Activated effector memory CD4-positive, alpha-beta T cell treated with Interleukin-2 at 50 U/mL for 16 hours (primary cell): ENCODE measurements at places on chromosomes 1 and 21.

- DNase-seq: no peak
These were observed 179.6 kb downstream of the TPR start for GRCh38 chr1:186195377-186195931.

GRCh38 chr1:217907504-217907903 lies 276.4 kb downstream of the SPATA17 start:
- DNase-seq: no peak

DNA sequence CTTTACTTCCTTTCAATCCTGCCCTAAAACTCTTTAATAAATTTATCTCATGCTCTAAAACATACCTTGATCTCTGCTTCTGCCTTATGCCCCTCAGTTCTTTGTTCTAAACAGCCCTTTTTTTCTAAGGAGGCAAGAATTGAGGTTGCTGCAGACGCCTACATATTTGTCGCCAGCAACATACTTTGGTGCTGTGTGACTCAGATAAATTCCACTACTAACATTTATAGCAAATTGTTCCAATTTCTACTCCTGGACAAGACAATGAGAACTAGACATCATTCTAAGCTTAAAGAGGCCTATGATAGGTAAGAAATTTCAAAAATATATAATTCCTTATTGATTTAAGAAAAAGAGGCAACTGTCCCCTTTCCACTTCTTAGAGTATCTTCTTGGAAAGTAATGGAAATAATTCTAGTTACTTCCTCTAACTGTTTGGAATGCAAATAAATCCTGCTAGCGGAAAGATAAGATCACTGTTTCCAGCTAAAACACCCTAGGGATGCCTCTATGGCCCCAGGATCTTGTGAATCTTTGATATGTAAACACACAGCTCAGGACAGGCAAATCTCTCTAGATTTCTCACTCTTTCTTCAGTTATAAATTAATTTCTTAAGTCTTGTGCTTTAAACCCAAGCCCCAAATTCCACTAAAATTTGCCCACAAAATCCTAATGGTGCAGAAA lies 869.1 kb downstream of the KCNT2 start:
- DNase-seq: no peak

DNA sequence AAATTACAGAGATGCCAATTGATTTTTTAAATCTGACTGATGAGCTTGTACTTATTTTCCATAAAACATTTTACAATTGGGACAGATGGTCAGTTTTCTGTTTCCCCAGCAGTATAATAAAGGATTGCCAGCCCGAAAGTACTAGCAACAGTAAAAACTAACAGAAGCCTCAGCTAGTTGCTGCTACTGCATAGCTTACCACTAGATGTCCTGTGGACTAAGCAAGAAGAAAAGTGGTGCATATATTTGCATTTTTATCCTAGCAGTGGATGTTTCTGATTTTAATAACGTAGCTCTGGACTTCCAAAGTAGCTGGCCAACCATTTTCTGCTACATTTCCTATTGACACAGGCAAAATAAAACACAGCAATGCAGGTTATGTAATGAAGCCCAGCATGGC lies 241.5 kb downstream of the BARHL2 start:
- DNase-seq: no peak

- DNase-seq: peak; percentile 34
These were observed 7.7 kb downstream of the ZBTB21 start for GRCh38 chr21:42002421-42002958.

GRCh38 chr1:183077097-183077496 lies 53.9 kb downstream of the LAMC1 start:
- no peak for DNase-seq

DNA sequence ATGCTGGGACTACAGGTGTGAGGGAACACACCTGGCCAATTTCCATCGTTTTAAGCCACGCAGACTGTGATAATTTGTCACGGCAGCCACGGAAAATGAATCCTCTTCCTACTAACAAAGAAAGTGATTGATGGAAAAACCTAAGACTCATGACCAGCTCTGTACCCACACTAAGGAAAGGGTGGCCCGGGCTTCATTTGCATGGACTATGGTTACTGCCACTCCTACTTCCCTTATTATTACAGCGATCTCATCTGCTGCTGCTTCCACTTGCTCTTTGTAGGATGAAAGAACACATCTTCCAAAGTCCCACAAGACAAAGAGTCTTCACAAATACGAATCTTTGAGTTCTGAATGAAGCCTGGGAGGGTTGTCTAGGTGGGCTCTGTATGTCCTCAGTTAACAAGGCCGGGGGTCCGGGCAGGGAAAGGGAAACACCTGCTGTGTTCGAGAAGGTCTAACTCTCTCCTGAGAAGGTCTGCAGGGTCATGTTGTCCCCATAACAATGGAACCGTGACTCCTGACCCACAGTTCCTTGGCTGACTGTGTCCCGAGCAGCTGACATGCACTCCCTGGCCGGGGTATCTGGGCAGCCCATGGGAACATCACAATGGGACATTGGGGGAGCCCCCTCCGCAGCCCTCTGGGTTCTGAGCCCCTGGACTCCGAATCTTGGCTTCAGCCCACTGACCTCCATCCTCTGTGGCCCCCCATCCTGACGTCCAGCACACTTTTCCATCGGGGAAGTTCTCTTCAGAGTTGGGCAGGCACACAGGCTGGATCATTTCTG lies 13.3 kb upstream of the TFF1 start:
- no peak for DNase-seq

DNA sequence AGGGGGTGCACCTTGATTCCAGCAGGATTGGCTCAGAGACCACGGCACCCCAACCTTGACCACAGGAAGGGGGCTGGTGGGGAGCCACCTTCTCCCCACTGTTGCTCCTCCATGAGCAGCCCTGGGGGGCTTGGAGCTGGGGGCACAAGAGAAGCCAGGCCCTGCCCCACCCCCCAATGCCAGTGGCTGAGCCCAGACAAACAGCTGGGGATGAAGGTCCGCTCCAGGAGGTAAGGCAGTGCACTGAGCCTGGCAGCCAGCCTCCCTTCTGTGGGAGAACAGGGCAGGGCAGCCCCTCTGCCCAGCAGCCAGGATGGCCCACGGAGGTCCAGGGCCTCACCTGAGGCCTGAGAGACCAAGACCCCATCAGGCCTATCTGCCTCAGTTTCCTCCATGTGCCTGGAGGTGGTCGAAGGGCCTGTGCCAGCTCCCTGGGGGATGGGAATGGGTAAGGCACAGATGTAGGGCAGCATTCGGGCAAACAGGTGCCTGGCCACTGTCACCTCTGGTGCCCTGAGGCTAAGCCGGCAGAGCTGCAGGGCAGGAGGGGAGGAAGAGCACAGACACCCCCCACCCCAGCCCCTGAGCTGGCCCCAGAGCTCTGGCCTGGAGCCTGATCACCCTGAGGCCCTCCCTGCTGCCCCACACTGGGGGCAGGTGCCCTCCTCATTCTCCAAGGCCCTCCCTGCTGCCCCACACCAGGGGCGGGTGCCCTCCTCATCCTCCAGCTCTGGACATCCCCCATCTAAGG lies 7.1 kb downstream of the ITGB2 start:
- DNase-seq: no peak

DNA sequence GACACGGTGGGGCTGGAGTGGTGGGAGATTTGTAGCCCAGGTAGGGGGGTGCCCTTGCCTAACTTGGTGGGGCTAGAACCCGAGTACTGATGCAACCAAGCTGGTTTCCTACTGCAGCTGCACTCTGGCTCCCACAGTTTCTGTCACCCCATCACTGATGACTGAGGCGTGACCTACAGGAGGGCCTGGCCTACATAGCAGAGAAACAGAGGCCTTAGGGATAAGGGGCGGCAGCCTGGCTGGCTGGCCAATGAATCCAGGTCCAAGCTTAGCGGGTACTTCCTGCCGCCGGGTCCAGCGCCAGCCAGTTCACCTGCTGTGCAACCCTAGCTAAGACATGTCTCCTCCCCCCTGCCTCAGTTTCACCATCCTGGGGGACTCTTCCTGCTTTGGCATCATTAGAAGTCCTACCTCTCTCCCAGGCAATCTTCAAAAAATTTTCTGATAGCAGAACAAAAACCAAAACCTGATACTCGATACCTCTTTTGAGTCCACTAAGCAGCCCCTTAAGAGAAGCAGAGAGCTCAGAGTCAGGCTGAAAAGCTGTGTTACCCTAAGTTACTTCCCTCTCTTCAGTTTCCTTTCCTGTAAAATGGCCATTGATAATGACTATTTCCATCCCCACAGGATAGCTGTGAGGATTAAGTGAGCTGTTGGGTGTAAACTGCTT lies 27.3 kb upstream of the RNF19B start:
- DNase-seq: no peak

GRCh38 chr21:39189857-39190604 lies 6.8 kb upstream of the PSMG1 start:
- no peak for DNase-seq

- DNase-seq: no peak
These were observed 5.6 kb downstream of the MCOLN2 start for GRCh38 chr1:84991097-84991920.

- no peak for DNase-seq
These were observed 6.5 kb downstream of the LRP8 start for GRCh38 chr1:53321366-53321765.

DNA sequence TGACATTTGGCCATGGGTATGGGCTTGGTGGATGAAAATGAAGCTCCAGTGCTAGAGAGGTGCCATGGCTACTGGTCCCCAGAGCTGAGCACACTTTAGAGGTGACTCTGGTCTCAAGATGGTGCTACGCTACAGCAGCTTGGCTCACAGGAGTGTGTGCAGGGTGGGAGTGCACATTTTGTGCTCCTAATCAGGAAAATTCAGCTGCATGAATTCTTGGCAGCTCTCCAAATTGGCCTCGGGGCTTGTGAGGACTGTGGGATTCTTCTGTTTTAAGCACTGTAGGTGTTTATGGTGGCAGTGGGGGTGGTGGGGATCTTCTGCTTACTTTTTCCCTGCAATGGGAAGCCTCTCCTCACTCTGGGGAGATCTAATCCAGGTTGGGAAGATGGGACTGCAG lies 17.3 kb upstream of the TIPRL start:
- DNase-seq: no peak

- DNase-seq: no peak
These were observed 40.6 kb downstream of the DRAM2 start for GRCh38 chr1:111099289-111099688.
